ENCODE measurements at places on chromosomes 11 and 22.

DNA sequence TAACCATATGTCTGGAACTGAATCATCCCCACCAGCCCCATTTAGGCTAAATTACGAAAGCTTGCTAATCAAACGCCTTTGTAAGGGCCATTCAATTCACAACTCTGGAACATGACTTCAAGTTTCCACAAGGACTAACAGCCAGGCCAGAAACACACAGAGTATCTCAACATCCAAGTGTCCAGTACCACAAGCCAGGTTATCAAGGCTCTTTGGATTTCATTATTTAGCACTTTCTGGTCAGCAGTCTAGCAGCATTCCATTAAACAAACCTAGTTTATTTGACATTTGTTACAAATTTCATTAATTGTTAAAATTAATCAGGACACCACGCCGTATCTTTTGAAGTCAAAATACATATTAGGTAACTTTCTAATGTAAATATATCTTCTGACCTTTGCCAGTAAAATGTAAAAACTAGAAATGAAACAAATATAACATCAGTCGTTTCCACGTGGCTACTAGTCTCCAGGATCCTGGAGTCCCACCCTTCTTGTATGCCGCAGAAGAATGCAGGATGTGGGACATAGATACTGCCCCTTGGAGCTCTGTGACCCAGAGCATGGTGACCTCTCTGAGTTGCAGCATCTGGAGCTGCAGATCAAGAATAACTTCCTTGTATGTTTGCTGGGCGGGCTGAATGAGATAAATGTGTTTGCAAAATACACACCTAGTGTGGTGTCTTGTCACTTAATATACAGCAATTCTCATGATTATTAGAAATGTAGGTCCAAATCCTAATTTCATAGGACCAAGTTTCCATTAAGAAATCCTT, 64.7 kb downstream of the MPPED2 start:
- no peak for DNase-seq

DNA sequence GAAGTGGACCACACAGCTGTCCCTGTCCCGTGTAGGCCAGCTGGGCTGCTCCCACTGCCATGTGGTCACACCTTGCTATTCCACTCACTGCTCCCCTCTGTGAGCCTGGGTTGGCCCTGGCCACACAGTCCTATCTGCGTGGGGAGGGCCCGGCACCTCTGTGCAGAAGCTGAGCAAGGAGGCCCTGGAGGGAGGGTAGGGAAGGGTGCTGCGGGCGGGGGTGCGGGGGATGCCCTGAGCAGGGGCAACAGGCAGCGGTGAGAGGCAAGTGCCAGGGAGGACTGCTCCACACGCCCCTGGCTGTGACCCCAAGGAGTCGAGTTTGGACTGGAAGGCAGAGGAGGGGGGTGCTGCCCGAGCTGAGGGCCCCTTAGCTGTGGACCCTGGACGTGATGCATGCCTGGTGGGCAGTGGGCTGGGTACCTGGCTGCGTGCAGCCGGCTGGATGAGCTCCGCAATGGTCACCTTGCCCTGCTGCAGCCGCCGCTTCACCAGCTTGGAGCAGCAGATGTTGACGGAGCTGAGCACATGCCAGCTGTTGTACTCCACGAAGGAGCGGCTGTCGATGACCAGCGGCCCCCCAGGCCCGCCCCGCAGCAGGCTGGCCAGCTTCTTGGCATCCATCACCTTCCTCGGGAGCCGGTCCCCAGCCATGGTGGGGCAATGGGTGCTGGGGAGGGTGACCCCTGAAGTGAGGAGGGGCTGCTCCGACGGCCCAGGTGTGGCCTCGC, 6.7 kb downstream of the DUSP8 start:
- DNase-seq, result no peak

GRCh38 chr11:36034551-36035331, 90.9 kb downstream of the LDLRAD3 start:
- no peak for DNase-seq

DNA sequence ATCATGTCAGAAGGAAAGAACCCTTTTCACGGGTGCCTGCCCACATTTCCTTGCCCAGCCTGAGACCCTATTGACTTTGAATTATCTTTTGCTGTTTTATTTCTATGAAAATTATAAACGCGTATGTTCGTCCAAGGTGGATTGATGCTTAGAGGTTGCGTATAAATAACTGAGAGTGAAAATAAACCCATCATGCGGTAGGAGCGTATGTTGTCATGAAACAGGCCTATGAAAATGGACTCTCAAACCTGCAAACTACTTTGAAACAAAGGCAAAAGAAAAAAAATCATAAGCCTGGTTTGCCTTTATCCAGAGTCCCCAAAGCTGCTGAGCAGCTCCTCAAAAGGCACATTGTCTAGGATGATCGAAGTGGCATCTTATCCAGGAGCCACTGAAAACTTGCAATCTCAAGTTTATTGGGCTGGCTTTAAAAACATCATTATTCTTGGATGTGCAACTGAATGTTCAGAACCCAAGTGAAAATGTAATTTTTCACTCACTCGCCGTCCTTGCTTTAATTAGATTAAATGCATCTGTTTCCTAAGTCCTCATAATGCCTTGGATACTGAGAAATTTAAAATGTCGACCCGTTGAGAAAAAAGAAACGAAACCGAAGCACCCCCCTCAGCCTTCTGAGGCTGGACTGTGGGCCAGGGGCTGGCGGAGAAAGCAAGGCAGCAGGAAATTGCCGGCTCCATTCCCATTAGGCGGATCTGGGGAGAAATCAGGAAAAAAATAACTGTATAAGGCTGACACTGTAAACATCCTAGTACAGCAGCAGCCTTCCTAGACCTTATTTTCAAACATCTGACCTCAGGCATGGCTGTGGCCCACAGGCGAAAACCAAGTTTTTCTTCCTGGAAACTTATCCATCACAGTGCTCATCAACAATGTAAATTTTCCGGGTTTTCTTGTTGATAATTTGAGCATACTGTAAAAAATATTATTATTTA, 82.9 kb upstream of the PPARA start:
- no peak for DNase-seq

- peak; percentile 74 for DNase-seq
Observed at GRCh38 chr11:65419772-65420481, 2.7 kb upstream of the NEAT1 start.

DNA sequence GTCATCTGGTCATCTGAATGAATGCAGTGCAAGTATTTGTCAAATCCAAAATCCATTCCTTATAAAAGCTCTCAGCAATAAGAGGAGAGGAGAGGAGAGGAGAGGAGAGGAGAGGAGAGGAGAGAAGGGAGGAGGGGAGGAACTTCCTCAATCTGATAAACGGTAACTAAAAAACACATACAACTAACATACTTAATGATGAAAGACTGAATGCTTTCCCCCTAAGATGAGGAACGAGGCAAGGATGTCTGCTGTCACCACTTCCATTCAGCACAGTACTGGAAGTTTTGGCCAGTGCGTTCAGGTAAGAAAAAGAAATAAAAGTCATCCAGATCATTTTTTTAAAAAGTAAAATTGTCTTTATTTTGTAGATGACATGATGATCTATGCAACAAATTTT, 80.4 kb downstream of the CD82 start:
- DNase-seq, result no peak

DNA sequence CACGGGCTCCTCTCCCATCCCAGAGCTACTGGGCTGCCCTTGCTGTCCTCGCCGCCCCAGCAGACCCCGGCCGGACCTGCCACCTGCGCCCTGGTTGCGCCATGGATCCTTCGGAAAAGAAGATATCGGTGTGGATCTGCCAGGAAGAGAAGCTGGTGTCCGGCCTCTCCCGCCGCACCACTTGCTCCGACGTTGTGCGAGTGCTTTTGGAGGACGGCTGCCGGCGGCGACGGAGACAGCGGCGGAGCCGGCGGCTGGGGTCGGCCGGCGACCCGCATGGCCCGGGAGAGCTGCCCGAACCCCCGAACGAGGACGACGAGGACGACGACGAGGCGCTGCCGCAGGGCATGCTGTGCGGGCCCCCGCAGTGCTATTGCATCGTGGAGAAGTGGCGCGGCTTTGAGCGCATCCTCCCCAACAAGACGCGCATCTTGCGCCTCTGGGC, 382 bp downstream of the RASSF10 start:
- DNase-seq, result no peak

- DNase-seq, result no peak
Observed at GRCh38 chr11:62242021-62242420, at the start of gene SCGB1D2. Gene SCGB1D2 (plus strand): TSS chr11:62242239. CDS start chr11:62242308, 69 bp downstream.

DNA sequence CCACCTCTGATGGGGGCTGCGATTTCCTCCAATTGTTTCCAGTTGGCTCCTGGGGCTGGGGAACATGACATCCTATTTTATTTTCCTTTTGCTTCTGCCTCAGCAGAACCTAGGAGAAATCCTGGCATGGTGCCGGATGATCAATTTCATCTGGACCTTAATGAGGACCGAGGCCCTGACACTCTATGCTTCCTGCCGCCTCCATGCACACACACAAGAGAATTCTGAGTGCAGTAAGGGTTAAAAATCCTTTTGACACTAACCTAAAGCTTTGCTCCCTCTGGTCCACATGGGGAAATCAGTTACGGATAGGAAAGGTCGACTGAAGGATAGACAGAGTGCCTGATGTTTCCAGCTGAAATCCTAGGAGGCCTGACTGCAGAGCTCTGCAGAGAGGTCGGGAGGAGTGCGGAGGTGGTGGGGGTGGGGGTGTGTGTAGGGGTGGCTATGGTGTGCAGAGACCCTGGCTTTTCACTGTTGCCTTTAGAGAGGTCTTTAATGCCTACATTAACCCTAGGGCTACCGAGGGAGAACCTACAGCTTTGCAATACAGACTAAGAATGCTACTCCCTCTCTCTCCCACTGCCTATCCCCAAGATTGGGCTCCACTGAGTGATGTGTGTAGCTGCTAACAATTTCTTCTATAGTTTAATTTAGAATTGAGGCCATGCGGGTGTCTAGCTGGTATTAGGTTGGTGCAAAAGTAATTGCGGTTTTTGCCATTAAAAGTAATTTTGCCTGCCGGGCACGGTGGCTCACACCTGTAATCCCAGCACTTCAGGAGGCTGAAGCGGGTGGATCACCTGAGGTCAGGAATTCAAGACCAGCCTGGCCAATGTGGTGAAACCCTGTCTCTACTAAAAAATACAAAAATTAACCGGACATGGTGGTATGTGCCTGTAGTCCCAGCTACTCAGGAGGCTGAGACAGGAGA, 53.6 kb upstream of the INCENP start:
- DNase-seq, result no peak

DNA sequence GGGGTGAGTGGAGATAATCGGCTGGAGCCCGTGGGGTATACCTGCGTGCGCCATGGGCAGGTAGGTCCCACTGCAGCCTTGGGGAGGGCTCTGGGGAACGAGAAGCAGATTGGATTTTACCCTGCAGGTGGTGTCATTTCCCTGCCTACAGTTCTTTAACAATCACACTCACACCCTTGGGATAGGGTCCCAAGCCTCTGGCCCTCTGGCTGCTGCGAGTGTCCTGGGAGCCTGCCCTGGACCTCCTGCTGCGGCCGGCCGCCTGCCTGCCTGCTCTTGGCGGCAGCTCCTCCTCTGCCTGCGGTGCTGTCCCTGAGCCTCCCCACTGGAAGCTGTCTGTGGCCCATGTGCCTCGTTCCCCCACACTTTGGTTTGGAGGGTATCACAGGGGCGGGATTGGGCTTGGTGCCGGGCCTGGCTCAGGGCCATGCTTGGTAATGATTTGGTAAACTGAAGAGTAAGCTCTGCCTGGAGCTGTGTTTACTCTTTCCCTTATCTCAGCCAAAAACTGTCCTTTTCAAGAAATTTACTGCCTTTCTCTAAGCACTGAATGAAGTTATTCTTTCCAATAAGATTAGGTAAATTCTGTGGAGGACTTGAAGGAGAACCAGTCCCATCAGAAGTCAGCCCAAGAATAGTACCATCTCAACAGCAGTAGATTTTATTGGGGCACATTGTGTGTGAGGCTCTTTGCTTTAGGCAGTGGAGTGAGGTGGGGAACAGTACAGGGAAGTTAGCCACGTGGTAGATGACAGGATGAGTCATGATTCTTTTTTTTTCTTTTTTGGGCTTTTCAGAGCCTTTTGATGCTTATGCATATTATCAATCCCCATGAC, 53.7 kb downstream of the TBC1D22A start:
- DNase-seq, result no peak

- DNase-seq, result peak; percentile 52
Observed at GRCh38 chr11:94171693-94172440, 43.2 kb downstream of the PANX1 start.

GRCh38 chr11:76705826-76706225, 35.3 kb upstream of the LRRC32 start:
- no peak for DNase-seq

- DNase-seq, result no peak
Observed at GRCh38 chr22:41563051-41563711, 2.4 kb downstream of the CSDC2 start.

DNA sequence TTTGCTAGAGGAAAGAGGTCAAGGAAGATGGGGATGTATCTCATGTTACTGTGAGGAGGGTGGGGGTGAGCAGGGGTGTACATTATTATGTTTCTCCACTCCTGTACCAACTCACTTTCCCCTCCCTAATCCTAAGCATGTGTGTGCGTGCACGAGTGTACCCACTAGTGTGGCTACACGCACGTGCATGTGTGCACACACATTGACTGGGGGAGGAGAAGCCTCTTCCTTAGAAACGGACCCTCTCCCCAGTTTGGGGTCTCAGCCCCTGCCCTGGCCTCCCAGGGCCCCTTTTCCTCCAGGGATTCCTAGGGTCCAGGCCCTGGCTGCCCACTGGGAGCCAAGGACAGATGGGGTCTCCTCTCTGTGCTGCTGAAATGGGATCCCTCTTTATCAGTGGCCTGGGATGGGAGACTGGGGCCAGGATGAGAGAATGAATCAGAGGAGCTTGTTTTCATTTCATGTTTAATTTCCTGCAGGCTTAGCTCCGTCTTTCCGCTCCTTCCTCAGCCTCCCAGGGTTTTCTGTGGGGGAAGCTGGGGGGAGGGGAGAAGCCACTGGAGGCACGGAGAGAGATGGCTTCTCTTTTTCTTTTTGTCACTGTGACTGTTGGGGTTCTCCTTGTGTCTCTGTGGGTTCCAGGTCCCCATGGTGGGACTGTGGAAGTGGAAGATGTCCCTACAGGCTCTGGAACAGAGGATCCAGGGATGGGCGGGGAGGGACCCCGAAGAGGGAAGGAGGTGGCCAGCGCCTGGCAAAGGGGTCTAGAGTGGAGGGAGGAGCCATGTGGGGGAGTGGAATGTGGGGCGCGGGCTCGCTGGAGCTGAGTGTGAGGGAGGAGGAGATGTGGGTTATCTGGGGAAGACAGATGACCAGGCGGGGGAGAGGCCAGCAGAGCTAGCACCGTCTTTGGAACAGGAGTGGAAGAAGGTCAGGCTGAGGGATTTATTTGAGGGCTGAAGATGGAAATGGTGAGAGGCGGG, 40.3 kb downstream of the ALX4 start:
- no peak for DNase-seq

GRCh38 chr22:27420817-27421361, 380.7 kb downstream of the MN1 start:
- no peak for DNase-seq

GRCh38 chr11:2450321-2451041, 5.7 kb downstream of the KCNQ1 start:
- DNase-seq, result no peak
